ENCODE measurements at places on chromosomes 6 and 20.

DNA sequence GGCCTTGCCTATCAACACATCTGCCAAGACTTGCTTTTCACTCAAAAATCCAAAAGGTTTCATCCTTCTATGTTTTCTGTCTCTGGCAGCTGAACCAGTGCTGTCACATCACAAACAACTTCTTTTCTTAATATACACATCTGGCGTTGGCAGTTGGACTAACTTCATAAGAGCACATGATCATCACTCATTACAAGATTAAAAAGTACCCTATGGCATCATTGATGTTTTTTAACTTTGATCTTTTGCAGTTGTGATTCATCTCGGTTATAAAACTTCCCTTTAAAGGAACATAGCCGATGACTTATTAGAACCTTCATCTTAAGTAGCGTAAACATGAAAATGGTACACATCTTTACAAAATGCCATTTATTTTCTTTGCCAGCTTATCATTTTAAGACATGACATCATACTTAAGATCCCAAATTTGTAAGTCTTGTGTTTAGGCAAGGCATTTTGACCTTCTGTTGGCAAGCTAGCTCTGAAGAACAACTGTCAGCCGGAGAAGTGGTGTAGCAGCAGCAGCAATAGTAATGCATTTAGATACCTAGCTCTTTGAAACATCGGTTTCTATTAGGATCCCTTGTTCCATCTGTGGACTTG is 64.2 kb upstream of the SUPT3H start:
- DNase-seq, result no peak

DNA sequence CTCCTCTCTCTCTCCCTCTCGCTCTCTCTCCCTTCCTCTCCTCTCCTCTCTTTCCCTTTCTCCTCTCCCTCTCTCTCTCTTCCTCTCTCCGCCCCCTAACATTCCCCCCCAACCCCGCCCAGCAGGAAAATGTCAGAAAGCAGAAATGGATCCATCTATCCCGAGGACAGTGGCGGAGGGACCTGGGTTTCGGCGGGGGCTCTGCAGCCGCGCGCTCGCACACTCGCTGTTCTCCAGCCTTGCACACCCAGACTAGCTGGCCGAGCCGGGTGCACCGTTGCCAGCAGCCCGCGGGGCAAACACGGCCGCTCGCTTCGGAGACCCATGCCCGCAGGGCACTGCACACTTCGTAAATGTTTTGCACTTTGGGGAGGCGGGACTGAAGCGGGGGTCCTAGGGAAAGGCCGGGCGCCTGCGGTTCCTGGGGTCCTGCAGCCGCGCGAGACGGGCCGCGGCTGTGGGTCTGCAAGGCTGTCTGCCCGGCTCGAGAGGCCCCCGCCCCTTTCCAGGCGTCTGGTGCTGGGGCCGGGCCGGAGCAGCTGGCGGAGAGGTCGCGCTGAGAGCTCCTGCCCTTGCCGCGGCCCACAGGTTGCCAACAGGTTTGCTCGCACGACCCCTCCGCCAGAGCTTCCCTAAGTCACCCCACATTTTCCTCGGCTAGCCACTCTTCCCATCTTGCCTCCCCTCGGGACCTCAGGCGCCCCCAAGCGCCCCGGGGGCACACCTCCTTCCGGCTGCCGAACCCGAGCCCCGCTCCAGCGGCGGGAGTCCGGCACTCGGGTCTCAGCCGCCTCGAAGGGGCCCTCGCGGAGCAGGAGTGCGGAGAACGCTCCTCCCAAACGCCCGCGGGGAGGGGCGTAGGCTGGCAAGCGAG is 818 bp upstream of the MDGA1 start:
- DNase-seq, result no peak

DNA sequence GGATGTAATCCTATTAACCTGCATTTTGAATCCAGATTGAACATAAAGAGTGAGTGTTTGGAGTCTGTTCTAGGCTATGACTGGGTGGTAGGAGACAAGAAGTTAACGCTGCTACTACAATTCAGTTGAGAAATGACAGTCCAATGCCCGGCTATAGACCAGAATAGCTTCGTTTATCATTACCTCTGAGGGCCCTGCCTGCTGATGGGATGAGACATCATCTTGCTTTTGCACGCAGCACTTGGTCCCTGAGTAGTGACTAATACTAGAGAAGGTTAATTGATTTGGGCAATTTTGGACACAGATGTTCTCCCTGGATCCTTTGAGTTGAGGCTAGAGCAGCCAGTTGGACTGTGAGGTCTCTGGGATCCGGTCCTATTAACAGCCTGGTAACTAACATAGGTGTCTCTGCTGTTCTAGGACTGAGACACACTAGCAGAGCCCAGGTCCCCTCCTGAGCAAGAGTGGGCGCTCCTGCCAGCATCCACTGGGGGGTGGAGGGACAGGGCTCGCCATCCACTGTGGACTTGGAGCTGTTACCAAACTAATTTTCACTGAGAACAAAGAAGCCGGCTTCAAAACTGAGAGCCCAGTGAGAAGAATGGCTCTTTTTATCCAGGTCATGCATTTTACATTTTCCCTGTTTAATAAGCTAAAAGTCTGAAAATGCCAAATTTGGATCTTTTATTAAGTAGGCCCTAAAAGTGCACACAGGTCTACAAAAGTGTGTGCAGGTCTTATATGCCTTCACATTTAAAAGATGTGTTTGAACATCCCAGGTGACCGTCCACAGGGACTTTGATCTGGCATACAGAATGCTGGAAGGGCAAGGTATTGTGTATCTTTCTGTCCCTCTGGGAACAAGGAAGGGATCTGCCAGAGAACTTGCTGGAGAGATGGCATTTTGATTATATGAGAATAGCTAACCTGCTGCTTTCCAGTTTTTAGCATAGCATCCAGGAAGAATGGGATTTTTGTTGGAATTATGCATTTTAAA is 212.5 kb downstream of the CDH4 start:
- DNase-seq, result no peak

- DNase-seq, result no peak
Measured at GRCh38 chr6:119308991-119309657, 40.4 kb downstream of the MAN1A1 start.

DNA sequence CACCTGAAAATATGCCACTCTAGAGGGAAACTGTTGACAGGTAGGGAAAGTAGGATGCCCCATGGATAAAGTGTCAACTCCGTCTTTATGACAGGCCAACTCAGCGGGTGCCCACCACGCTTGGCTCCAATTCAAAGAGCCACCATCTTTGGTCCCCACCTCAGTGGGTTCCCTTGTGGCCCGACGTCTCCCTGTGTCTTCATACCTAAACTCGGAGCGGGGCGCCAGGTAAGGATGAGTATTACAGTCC is 277 bp downstream of the MDC1 start:
- DNase-seq, result no peak

GRCh38 chr20:64212755-64213154 is 42.8 kb upstream of the PCMTD2 start:
- no peak for DNase-seq

DNA sequence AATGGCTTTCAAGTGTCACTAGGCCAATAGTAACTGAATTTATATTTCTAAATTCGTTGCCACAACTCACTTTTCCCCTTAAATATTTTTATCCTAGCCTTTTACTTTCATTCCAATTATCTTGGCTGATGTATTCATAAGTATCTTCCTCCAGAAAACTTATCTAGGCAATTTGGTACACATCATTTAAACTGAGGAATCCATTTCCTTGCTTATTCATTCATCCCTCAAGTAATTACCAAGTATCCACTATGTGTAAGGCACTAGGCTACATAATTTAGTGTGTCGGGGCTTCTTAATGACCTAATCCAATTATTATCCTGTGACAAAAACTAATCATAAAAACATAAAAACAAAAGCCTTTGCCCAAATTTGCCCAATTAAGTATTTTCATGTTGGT is 258.3 kb upstream of the TCF21 start:
- DNase-seq, result no peak

GRCh38 chr20:59164686-59165391 is 1.2 kb downstream of the ZNF831 start:
- DNase-seq, result no peak

- no peak for DNase-seq
Measured at GRCh38 chr6:104477569-104477968, 382.1 kb downstream of the HACE1 start.

DNA sequence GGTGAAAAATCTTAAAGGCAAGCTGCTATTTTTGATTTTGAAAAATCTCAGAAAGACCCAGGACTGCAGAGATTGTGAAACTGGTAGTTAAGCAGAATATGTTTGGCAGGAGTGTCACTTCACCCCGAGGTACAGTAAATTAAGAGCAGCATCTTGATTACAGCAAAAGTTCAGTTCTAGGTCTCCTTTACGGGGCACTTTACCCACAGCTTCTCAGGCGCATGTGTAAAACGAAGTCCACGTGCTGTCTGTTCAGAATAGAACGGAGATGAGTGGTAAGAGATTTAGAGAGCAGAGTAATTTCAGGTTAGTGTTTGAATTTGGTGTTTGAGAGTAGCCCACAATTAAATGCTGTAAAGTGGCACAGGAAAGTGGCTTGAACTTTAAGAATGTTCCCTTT is 84.0 kb downstream of the FARS2 start:
- DNase-seq, result no peak
